ENCODE measurements at places on chromosomes 7 and 10. TPM values are rescaled to one million over a fixed set of nuclear protein-coding genes. Genes with fewer than 3 reads are reported as not detected.

The NACAD gene
- 0.46 TPM for total RNA-seq

The MRC1 gene
- 0.02 TPM for total RNA-seq

The MACC1 gene
- total RNA-seq = not detected

The ACTR3C gene
- 0.02 TPM for total RNA-seq

The PLAC9 gene
- not detected for total RNA-seq

The MDH2 gene
- 442 TPM for total RNA-seq

The SLC39A12 gene
- total RNA-seq = not detected

The SCART1 gene
- total RNA-seq = 0.14 TPM

The HOXA4 gene
- total RNA-seq = 1.6 TPM

The COL17A1 gene
- 2.2 TPM for total RNA-seq

The LRRD1 gene
- not detected for total RNA-seq

The C10orf53 gene
- total RNA-seq = not detected

The STRIP2 gene
- total RNA-seq = 5.1 TPM

The AASS gene
- total RNA-seq = 0.12 TPM

The CYP26C1 gene
- total RNA-seq = not detected

The HOXA9 gene
- 0.39 TPM for total RNA-seq

The LAMB1 gene
- 118 TPM for total RNA-seq

The TRIP6 gene
- 46.2 TPM for total RNA-seq

The POLR2J2 gene
- total RNA-seq = 0.23 TPM

The ATOH7 gene
- total RNA-seq = 0.21 TPM

All from A549 treated with dexamethasone at 1 μM for 4 hours (cell line).